Head of caudate nucleus (tissue), 42 donors: ENCODE measurements at places on chromosomes 13 and 19.

DNA sequence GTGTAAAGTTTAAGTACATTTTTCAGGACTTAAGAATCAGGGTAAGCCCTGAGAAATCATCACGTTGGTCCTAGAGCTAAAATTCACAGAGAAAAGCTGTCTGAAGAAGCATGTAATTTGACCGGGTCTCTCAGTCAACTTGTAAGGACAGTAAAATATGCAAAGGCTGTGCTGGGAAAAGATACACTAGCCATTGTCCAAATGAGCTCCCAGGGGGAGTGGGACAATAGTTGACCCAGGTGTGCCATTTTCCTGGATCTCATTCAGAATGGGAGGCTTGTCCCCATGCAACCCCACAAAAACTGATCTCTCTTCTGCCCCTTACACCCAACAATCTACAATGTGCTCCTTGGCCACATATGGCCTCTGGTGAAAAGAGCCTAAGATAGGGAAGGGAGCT is 437.9 kb downstream of the KLF12 start:
- no peak for DNase-seq

DNA sequence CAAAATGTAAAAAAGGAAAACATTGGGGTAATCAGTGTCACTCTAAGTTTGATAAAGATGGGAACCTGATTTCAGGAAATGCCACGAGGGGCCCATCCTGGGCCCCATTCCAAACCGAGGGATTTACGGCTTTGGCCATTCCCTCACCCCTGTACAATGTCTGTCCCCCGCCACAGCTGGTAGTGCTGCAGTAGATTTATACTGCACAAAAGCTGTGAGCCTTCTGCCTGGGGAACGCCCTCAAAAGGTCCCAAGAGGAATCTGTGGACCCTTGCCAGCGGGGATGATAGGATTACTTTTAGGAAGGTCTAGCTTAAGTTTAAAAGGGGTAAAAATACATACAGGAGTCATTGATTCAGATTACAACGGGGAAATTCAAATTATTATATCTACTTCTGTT is 173.4 kb upstream of the SGCG start:
- DNase-seq: no peak

- no peak for DNase-seq
Observed at GRCh38 chr19:18596752-18597157, 8.2 kb downstream of the REX1BD start.

GRCh38 chr13:48910686-48911085 is 65.0 kb upstream of the FNDC3A start:
- DNase-seq: no peak

DNA sequence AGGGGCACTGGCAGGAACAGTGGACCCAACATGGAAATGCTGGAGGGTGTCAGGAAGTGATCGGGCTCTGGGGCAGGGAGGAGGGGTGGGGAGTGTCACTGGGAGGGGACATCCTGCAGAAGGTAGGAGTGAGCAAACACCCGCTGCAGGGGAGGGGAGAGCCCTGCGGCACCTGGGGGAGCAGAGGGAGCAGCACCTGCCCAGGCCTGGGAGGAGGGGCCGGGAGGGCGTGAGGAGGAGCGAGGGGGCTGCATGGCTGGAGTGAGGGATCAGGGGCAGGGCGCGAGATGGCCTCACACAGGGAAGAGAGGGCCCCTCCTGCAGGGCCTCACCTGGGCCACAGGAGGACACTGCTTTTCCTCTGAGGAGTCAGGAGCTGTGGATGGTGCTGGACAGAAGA is 4.1 kb downstream of the KLK2 start:
- DNase-seq: no peak
